ENCODE measurements at places on chromosomes 1 and 21. TPM values are rescaled to one million over a fixed set of nuclear protein-coding genes. Genes with fewer than 3 reads are reported as not detected.

- no peaks in the 10 kb centered on the region for H3K27me3 ChIP-seq
- no peak overlapping the region for H3K27ac ChIP-seq
- H3K36me3 ChIP-seq = no peaks in the 10 kb centered on the region
- no peak for DNase-seq
- H3K4me3 ChIP-seq = no peak overlapping the region
These were observed 40.9 kb upstream of the DAB1 start for GRCh38 chr1:57464756-57465155.

DNA sequence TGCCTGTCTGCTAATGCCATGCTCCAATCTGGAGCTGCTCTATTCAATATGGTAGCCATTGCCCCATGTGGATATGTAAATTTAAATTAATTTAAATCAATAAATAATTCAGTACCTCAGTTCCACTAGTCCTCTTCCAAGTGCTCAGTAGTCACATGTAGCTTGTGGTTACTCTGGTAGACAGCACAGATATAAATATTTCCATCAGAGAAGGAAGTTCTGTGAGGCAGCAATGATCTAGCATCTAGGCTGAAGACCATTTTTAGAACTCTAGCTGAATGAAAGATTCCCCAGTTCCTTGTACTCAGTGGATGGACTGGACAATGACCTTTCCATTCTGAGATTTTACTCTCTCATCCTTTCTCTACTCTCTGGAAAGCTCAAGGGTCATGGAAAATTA lies 25.8 kb upstream of the CAPZB start:
- H3K36me3 ChIP-seq = no peaks in the 10 kb centered on the region
- no peaks in the 10 kb centered on the region for H3K27me3 ChIP-seq
- no peak overlapping the region for H3K4me3 ChIP-seq
- no peak for DNase-seq
- no peaks in the 10 kb centered on the region for H3K4me1 ChIP-seq

- peak overlapping the region; percentile 83 for H3K27ac ChIP-seq
- H3K27me3 ChIP-seq = no peaks in the 10 kb centered on the region
- peaks cover 30% of the 10 kb centered on the region for H3K36me3 ChIP-seq
- peak overlapping the region; percentile 29 for H3K4me3 ChIP-seq
- H3K4me1 ChIP-seq = peaks cover 62% of the 10 kb centered on the region
- DNase-seq = peak; percentile 100
These were observed 17.6 kb downstream of the GALNT2 start for GRCh38 chr1:230084408-230085177.

GRCh38 chr1:169099561-169099960 lies 6.9 kb upstream of the ATP1B1 start:
- H3K4me1 ChIP-seq = peaks cover 18% of the 10 kb centered on the region
- DNase-seq = peak; percentile 36
- H3K36me3 ChIP-seq = no peaks in the 10 kb centered on the region
- no peaks in the 10 kb centered on the region for H3K27me3 ChIP-seq
- no peak overlapping the region for H3K4me3 ChIP-seq
- H3K27ac ChIP-seq = no peak overlapping the region

DNA sequence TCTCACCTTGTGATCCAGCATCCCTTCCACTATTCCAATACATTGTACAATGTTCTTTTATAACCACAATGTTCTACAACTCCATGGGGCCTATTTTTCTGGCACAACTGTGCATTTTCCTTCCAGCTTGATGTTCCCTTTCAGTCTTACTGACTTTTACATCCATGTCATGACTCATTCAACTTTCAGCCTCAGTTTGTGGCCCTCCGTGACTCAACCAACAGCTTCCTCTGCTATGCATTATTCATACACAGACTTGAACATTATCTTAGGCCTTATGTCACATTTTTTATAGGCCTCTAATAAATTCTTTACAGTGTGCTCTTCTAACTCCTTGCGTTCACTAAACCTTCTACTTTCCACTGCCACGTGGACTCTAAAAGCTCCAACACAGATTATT lies 119.4 kb upstream of the PRMT6 start:
- DNase-seq = peak; percentile 96
- peaks cover 18% of the 10 kb centered on the region for H3K4me1 ChIP-seq
- peak overlapping the region; percentile 70 for H3K27ac ChIP-seq
- H3K27me3 ChIP-seq = no peaks in the 10 kb centered on the region

- H3K4me3 ChIP-seq = no peak overlapping the region
- peaks cover 14% of the 10 kb centered on the region for H3K4me1 ChIP-seq
- H3K36me3 ChIP-seq = no peaks in the 10 kb centered on the region
- DNase-seq = peak; percentile 61
- H3K27me3 ChIP-seq = no peaks in the 10 kb centered on the region
These were observed 116.5 kb downstream of the MRPL39 start for GRCh38 chr21:25490742-25491141.

Gene TNFAIP8L2
- total RNA-seq = not detected

Measured in PC-3 (cell line).